GM23338 (cell line): ENCODE measurements at places on chromosomes 6 and 20. TPM values are rescaled to one million over a fixed set of nuclear protein-coding genes. Genes with fewer than 3 reads are reported as not detected.

GRCh38 chr20:53833333-53834061 lies 236.9 kb downstream of the BCAS1 start:
- H3K4me3 ChIP-seq: no peak overlapping the region
- H3K4me1 ChIP-seq: peaks cover 21% of the 10 kb centered on the region
- H3K27ac ChIP-seq: no peak overlapping the region
- no peaks in the 10 kb centered on the region for H3K27me3 ChIP-seq

DNA sequence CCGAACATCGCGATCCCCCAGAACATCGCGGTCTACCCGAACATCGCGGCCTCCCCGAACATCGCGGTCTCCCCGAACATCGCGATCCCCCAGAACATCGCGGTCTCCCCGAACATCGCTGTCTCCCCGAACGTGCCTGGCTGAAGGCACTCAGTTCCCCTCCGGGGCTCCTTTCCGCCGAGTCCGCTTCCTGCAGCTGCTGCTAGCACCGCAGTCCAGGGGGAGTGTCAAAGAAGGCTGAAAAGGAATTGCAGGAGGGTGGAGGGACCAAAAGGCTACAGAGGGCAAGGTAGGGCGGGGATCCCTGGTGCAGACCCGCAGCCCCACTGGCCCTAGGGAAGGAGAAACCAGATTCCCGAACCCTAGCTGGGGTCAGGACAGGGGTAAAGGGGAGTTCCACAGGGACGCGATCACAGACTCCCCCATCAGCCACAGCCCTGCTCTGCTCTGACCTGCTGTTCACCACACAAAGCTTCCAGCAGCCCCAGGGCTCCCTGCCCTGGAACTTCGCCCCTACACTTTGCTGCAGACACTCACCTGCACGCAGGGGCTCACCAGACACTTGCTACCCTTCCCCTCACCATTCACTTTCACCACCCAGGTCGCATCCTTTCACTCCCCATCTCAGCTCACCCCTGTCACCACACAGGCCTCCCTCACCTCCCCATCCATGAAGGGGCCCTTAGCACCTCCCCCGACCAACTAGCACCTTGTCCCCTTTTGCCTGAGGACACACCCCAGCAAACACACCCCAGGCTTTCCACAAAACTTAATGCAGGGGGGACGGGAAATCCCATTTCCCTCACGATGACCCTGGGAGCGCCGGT lies 1.7 kb downstream of the ULBP1 start:
- H3K27ac ChIP-seq: no peak overlapping the region
- peak; percentile 60 for DNase-seq
- peaks cover 99% of the 10 kb centered on the region for H3K27me3 ChIP-seq
- peak overlapping the region; percentile 90 for H3K4me3 ChIP-seq

CD40 gene
- 9.9 and 15.4 TPM in 2 replicates for total RNA-seq

GRCh38 chr20:2093159-2093781 lies 8.4 kb upstream of the STK35 start:
- no peaks in the 10 kb centered on the region for H3K27me3 ChIP-seq
- no peaks in the 10 kb centered on the region for H3K36me3 ChIP-seq
- H3K4me1 ChIP-seq: peaks cover 8% of the 10 kb centered on the region
- peak; percentile 80 for DNase-seq

DNA sequence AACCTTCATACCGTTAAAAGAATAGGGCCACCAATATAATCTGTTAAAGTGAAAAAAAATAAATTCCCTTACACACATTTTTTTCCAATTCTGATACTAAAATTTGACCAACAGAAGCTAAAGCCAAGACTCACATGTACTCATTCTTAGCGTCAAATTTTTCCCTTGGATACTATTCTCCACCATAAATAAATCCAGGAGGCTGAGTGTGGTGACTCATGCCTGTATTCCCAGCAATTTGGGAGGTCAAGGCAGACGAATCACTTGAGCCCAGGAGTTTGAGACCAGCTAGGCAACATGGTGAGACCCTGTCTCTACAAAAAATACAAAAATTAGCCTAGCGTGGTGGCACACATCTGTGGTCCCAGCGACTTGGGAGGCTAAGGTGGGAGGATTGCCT lies 43.9 kb downstream of the SCML4 start:
- H3K4me3 ChIP-seq: no peak overlapping the region
- no peaks in the 10 kb centered on the region for H3K4me1 ChIP-seq
- H3K36me3 ChIP-seq: no peaks in the 10 kb centered on the region
- no peaks in the 10 kb centered on the region for H3K27me3 ChIP-seq

- peaks cover 34% of the 10 kb centered on the region for H3K4me1 ChIP-seq
- no peak overlapping the region for H3K4me3 ChIP-seq
- H3K27me3 ChIP-seq: no peaks in the 10 kb centered on the region
- DNase-seq: no peak
- no peak overlapping the region for H3K27ac ChIP-seq
Observed at GRCh38 chr6:3333263-3333662, 74.5 kb downstream of the PSMG4 start.

PAX1 gene
- total RNA-seq: 0.14 TPM in 1 of 2 replicates, not detected in the other

DNA sequence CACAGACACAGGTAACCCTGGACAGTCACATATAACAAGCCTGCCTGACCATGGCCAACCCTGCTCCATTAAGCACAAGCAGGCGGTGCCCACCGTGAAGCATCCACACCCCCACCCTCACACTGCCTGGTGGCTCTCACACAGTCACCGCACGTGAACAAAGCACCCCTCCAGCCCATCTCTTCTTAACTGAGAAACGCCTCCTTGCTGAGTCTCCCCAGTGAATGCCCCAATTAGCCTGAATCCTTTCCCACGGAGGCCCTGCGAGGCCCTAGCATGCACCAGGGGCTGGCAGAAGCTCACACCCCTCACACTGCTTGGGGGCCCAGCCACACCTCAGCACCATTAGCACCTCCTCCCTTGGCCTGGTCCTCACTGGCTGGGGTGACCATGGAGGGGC lies 72.3 kb downstream of the GRM4 start:
- no peaks in the 10 kb centered on the region for H3K27me3 ChIP-seq
- no peak for DNase-seq
- no peak overlapping the region for H3K4me3 ChIP-seq

DNA sequence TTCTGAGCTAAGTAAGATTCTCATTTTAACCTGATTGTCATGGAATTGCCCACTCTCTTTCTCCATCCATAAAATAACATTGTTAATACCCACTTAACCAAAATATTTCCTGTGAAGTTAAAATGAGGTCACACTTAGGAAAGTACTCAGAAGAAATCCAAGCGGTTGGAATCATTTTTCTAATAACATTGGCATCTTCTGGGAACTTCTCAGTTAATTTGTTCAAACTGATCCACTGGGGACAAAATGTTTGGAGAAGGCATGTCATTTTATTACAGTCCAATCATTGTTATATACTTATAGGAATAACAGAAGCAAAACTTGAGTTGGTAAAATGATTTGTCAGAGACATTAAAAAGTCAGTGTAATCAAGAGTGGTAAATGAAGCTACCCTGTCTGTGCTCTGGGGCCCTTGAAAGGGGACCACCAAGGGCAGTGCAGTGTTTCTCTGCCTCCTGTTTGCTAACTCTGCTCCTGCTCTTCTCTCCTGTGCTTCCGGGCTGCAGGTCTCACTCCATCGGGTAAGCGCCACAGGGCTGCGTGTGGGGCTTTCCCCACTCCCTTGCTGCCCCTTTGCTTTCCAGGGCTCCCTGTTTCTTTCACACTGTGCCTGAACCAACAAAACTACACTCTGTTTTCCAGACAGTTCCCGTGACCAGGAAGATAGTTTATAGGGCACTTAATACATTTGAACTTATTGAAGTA lies 50.1 kb downstream of the HDDC2 start:
- no peak overlapping the region for H3K27ac ChIP-seq
- no peak overlapping the region for H3K4me3 ChIP-seq
- DNase-seq: peak; percentile 42
- H3K27me3 ChIP-seq: no peaks in the 10 kb centered on the region
- H3K4me1 ChIP-seq: peaks cover 10% of the 10 kb centered on the region
- no peaks in the 10 kb centered on the region for H3K36me3 ChIP-seq

SMOC2 gene
- total RNA-seq: 5.1 and 6.5 TPM in 2 replicates
